ENCODE measurements at places on chromosomes 11 and 22. TPM values are rescaled to one million over a fixed set of nuclear protein-coding genes. Genes with fewer than 3 reads are reported as not detected.

BIRC3 gene
- polyA plus RNA-seq = 1.9 TPM

SSRP1 gene
- polyA plus RNA-seq = 28.2 TPM

GUCY1A2 gene
- 0.55 TPM for polyA plus RNA-seq

C22orf23 gene
- not detected for polyA plus RNA-seq

SHANK2 gene
- 9.0 TPM for polyA plus RNA-seq

PSMC3 gene
- polyA plus RNA-seq = 110 TPM

BACE1-AS gene
- 0.85 TPM for polyA plus RNA-seq

TTC9C gene
- 14.0 TPM for polyA plus RNA-seq

OR8H3 gene
- polyA plus RNA-seq = not detected

- peak overlapping the region; percentile 62 for H3K4me3 ChIP-seq
- peaks cover 18% of the 10 kb centered on the region for H3K4me1 ChIP-seq
- no peaks in the 10 kb centered on the region for H3K27me3 ChIP-seq
- no peaks in the 10 kb centered on the region for H3K36me3 ChIP-seq
- DNase-seq = peak; percentile 32
Observed at GRCh38 chr11:22192289-22192641, 620 bp upstream of the ANO5 start.

GRCh38 chr11:283405-284104 lies 5.3 kb downstream of the NLRP6 start:
- no peaks in the 10 kb centered on the region for H3K36me3 ChIP-seq
- peaks cover 9% of the 10 kb centered on the region for H3K4me1 ChIP-seq
- DNase-seq = no peak
- H3K4me3 ChIP-seq = no peak overlapping the region
- H3K27me3 ChIP-seq = no peaks in the 10 kb centered on the region

DNA sequence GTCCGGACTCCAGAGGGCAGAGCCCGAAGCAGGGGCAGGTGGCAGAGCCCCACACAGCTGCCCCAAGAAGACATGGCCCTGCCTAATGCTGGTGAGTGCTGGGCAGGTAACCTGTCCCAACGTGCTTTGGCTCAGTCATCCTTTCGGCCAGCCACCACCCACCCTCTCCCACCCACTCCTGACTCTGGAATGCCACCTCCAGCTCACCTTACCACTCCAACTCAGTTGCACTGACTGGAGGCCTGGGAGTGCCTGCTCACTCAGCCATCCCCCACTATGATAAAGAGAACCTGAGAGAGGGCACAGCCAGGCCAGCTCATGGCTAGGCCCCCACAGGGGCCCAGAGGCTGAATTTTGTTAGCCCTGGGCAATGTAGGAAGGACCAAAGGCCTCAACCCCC lies 53.8 kb upstream of the MPEG1 start:
- H3K4me1 ChIP-seq = no peaks in the 10 kb centered on the region
- no peak overlapping the region for H3K4me3 ChIP-seq
- no peaks in the 10 kb centered on the region for H3K27me3 ChIP-seq
- no peaks in the 10 kb centered on the region for H3K36me3 ChIP-seq
- no peak for DNase-seq

- no peaks in the 10 kb centered on the region for H3K27me3 ChIP-seq
- no peak overlapping the region for H3K4me3 ChIP-seq
- H3K27ac ChIP-seq = no peak overlapping the region
- H3K4me1 ChIP-seq = peaks cover 13% of the 10 kb centered on the region
Observed at GRCh38 chr22:35373781-35374180, 7.1 kb upstream of the HMOX1 start.

DNA sequence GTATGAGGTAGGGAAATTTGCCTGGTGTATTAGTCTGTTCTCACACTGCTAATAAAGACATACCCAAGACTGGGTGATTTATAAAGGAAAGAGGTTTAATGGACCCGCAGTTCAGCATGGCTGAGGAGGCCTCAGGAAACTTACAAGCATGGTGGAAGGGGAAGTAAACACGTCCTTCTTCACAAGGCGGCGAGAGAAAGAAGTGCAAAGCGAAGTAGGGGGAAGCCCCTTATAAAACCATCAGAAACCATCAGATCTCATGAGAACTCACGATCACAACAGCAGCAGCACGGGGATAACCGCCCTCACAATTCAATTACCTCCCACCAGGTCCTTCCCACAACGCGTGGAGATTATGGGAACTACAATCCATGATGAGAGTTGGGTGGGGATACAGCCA lies 12.0 kb upstream of the RFPL2 start:
- DNase-seq = no peak
- no peak overlapping the region for H3K4me3 ChIP-seq
- no peak overlapping the region for H3K27ac ChIP-seq
- no peaks in the 10 kb centered on the region for H3K36me3 ChIP-seq
- H3K4me1 ChIP-seq = no peaks in the 10 kb centered on the region
- no peaks in the 10 kb centered on the region for H3K27me3 ChIP-seq

GRCh38 chr22:35547987-35548721 lies 7.5 kb downstream of the RASD2 start:
- no peak for DNase-seq
- H3K36me3 ChIP-seq = no peaks in the 10 kb centered on the region

- no peak overlapping the region for H3K4me3 ChIP-seq
- H3K27ac ChIP-seq = no peak overlapping the region
- no peaks in the 10 kb centered on the region for H3K27me3 ChIP-seq
- H3K4me1 ChIP-seq = no peaks in the 10 kb centered on the region
- DNase-seq = no peak
Observed at GRCh38 chr11:61872935-61873565, 18.3 kb downstream of the FADS3 start.

DNA sequence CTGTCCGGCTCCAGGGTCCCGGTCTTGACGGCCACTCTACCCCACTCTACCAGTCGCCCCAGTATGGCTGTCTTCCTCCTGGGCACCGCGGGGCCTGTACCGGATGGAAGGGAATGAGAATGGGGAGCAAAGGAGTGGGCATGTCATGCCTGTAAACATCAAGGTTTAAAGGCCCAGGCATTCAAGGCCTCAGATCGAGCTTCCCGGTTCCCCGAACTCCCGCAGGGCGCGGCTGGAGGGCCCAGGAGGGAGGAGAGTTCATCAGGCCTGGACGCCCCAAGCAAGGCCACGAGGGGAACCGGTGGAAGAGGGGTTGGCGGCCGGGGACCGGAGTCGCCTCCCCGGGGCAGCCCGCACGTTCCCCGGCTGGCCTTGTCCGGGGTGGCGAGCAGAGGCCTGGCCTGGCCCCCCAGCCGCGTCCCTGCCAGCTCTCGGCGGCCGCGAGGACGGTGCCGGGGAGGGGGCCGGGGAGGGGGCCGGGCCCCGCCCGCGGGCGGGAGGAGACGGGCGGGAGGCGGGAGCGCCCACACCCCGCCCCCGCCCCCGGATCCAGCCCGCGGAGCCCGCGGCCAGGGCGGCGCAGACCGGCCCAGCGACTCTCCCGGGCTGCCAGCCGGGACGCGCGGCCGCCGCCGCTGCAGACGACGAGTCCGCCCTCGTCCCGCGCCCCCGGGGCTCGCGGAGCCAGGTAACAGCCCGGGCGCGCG lies at the start of gene CDC42EP1:
CDC42EP1 (plus strand) TSS at position 580 of the 707 bp plus-strand sequence. CDS start 5,870 bp downstream, outside the sequence.
- DNase-seq = no peak
- H3K27ac ChIP-seq = peak within 1 kb of the TSS; percentile 94
- H3K36me3 ChIP-seq = no peaks in the 10 kb centered on the region
- H3K4me1 ChIP-seq = peaks cover 62% of the 10 kb centered on the region
- no peaks in the 10 kb centered on the region for H3K27me3 ChIP-seq

GRCh38 chr22:23085785-23086184 lies 15.5 kb downstream of the GNAZ start:
- H3K27ac ChIP-seq = no peak overlapping the region
- no peak overlapping the region for H3K4me3 ChIP-seq

DNA sequence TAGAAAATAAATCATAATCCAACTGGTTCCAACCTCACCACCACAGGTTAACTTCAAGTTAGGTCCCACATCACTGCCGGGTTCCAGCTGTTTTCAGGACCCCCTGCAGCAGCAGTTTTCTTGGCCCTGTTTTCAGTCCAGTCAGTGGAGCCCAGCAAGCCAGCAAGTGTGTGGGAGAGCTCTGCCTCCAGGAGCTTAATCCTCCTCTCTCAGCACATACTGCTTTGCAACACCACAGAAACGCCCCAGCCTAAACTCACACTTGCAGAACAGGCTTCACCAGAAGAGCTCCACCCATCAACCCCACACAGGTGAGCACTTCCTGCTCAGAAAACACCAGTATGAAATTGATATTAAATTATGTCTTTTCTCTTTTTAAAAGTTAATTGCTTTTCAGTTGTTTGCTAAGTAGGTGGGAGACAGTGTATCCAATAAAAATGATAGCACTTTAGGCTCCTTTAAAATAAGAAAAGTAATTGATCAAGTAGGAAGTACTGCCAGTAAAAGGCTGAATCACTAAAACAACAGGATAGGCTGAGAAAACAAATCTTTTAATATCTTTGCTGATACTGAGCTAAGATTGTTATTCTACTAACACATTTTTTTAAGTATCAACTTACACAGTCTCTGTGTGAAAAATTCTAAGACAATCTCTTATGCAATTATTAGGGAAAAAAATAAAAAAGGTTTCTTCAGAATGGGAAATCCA lies 81.5 kb upstream of the TP53AIP1 start:
- no peaks in the 10 kb centered on the region for H3K4me1 ChIP-seq
- no peak overlapping the region for H3K27ac ChIP-seq
- H3K27me3 ChIP-seq = no peaks in the 10 kb centered on the region
- no peak for DNase-seq
- H3K4me3 ChIP-seq = no peak overlapping the region

GRCh38 chr11:108775324-108775723 lies 110.5 kb downstream of the DDX10 start:
- no peak overlapping the region for H3K4me3 ChIP-seq
- no peaks in the 10 kb centered on the region for H3K4me1 ChIP-seq
- DNase-seq = no peak
- H3K36me3 ChIP-seq = no peaks in the 10 kb centered on the region
- H3K27ac ChIP-seq = no peak overlapping the region
- no peaks in the 10 kb centered on the region for H3K27me3 ChIP-seq

DNA sequence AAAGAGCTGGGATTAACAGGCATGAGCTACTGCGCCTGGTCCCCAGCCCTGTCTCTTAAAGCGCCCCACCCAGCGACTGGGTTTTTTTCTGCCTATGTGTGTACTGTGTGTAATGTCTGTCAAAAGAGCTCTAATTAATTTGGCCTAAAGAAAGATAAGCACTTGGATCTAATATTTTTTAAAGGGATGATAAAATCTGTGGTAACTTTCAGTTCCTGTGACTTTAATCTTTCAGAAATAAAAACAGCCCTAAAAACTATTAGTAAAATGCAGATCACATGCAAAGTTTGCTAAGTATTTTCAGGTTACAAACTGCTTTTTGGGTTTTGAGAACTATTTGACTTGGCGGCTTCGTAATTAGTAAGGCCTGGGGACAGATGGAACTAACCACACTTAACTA lies 1358.7 kb downstream of the LRRC4C start:
- no peaks in the 10 kb centered on the region for H3K36me3 ChIP-seq
- no peak overlapping the region for H3K4me3 ChIP-seq
- no peak overlapping the region for H3K27ac ChIP-seq
- no peaks in the 10 kb centered on the region for H3K4me1 ChIP-seq

- H3K27ac ChIP-seq = no peak overlapping the region
- no peak overlapping the region for H3K4me3 ChIP-seq
Observed at GRCh38 chr11:105884436-105884835, 137.6 kb downstream of the MSANTD4 start.

DNA sequence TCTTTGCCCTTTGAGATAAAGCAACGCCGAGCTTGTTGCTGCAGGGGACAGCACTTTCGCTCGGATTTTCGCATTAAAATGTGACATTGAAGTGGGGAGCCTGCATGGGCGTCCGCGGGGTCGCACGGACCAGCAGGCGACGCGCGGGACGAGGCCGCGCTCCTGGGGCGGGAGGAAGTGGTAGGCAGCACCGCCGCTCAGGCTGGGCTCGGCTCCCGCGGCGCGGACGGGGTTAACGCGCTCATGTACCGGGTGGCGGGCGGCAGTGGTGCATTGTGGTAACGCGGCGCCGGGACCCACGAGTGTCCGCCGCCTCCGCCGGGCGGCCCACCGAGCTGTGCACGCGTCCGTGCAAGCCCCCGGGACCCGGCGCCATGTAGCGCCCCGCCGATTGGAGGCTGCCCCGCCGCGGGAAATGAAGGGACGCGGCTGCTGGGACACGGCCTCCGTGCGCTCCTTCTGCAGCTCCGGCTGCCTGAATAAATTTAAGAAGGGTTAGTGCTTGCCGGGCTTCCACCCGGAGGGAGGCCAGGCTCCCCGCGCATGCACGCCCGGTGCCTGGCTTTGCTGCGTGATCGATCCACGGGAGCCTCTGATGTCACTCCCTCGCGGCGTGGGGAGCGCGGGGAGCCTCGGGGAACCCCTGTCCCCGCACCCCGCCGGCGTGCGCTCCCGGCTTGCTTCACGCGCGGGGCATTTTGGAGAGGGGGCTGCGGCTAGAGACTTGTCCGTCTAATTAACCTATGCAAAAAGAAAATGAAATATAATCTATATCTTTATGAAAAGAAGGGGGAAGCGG lies 127.7 kb downstream of the OSBP2 start:
- H3K36me3 ChIP-seq = no peaks in the 10 kb centered on the region
- H3K4me3 ChIP-seq = no peak overlapping the region
- no peaks in the 10 kb centered on the region for H3K27me3 ChIP-seq
- no peak for DNase-seq

- DNase-seq = no peak
- no peak overlapping the region for H3K4me3 ChIP-seq
- H3K27ac ChIP-seq = no peak overlapping the region
- no peaks in the 10 kb centered on the region for H3K27me3 ChIP-seq
- no peaks in the 10 kb centered on the region for H3K4me1 ChIP-seq
- no peaks in the 10 kb centered on the region for H3K36me3 ChIP-seq
Observed at GRCh38 chr11:123325533-123325932, 104.5 kb upstream of the GRAMD1B start.

- no peak overlapping the region for H3K4me3 ChIP-seq
- H3K36me3 ChIP-seq = no peaks in the 10 kb centered on the region
- DNase-seq = no peak
- H3K27ac ChIP-seq = no peak overlapping the region
- no peaks in the 10 kb centered on the region for H3K27me3 ChIP-seq
Observed at GRCh38 chr11:83140691-83141455, 16.1 kb upstream of the PCF11 start.

DNA sequence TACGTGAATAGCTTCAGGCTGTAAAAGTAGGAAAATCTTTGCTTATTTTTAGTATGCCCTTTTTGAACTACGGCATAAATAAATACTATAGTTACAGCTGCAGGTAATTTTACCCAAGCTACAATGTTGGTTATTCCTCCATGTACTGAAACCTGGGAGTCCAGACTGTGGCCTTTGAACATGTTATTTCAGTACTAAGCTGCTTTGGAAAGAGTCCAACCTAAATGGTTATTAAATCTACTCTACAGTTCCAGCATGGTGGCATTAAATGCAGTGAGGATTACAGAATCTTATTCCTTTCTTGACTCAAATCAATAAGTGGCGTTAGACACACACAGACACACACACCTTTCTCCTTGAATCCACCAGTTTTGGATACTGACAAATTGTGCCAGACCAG lies 165.1 kb downstream of the MSANTD4 start:
- H3K4me3 ChIP-seq = no peak overlapping the region
- no peaks in the 10 kb centered on the region for H3K27me3 ChIP-seq
- no peaks in the 10 kb centered on the region for H3K4me1 ChIP-seq
- no peak for DNase-seq

Measured in liver (tissue), 10 donors.